Foreskin keratinocyte (primary cell): ENCODE measurements at places on chromosomes 16 and 17. TPM values are rescaled to one million over a fixed set of nuclear protein-coding genes. Genes with fewer than 3 reads are reported as not detected.

Gene OR4D1
- not detected in 2 replicates for total RNA-seq

Gene IL17C
- total RNA-seq, result not detected in 2 replicates

Gene KRTAP3-3
- not detected in 2 replicates for total RNA-seq

DNA sequence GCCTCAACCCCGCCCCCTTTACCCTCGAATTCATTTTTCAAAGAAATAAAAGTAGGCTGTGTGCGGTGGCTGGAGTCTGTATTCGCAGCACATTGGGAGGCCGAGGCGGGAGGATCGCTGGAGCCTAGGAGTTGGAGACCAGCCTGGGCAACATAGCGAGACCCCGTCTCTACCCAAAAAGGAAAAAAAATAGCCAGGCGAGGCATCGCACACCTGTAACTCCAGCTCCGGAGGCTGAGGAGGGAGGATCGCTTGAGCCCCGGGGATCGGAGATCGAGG is 671 bp upstream of the TOP2A start:
- no peak for DNase-seq

Gene KRTAP1-1
- total RNA-seq, result not detected in 2 replicates

- DNase-seq, result no peak
Observed at GRCh38 chr17:41687828-41688640, 651 bp upstream of the EIF1 start.

DNA sequence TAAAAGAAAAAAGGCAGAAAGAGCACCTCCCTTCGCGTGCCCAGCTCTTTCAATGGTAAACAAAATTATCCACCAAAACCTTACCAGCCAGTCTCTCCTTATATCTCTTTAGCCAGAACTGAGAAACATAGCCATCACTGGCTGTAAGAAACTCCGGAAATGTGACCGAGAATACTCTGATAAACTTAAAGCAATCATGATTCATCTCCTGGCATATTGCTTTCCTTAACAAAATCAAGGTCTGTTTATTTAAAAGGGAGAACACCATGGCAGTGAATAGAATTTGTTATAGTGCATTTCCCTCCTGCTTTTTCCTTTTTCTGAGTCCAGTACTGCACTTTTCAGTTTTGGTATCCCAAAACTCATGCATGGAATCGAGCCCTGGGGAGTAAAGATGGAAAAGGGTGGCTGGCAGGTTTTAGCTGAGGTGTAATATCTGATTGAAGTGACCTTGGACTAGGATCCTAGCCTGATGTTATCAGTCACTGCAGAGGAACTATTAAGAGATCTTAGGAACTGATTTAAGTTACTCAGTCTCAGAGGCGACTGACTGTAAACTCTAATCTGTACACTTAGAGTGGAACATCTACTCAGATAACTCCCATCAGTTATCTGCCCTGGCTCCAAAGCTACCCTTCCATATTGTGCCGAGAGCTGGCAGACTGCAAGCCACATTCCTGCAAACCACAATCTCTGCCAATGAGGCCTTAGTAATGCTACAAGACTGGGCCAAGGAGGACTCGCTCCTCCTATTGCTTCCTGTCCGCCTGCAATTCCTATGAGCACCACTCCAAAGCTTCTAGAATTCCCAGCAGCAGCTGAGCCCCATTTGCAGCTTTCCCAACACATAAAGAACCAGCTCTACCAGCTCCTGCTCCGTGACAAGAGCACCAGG is 7.4 kb upstream of the COX10 start:
- peak; percentile 81 for DNase-seq
